Ascending aorta (tissue), 2 donors: ENCODE measurements at places on chromosomes 1 and 21. TPM values are rescaled to one million over a fixed set of nuclear protein-coding genes. Genes with fewer than 3 reads are reported as not detected.

GRCh38 chr21:41802198-41802584 is 35.3 kb upstream of the RIPK4 start:
- no peak for DNase-seq

- DNase-seq = no peak
Measured at GRCh38 chr1:235972311-235972689, 92.6 kb downstream of the NID1 start.

- no peak for DNase-seq
Measured at GRCh38 chr1:85047144-85047471, 1.2 kb downstream of the MCOLN3 start.

DNA sequence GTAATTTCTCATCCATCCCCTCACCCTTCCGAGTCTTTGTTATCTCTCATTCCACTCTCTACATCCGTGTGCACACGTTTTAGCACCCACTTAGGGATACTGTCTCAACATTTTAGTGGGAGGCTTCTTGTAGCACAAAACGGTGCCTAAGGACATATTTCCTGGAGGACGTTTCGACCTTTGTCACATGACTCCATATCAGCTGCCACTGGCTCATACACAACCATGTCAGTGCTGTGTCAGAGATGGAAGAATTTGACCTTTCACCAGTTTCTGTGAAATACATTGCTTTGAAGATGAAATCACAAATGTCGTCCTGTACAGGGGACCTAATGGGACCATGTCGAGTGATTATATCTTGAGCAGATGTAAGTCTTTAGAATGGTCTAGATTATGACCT is 15.6 kb downstream of the B3GALT5 start:
- no peak for DNase-seq

DNA sequence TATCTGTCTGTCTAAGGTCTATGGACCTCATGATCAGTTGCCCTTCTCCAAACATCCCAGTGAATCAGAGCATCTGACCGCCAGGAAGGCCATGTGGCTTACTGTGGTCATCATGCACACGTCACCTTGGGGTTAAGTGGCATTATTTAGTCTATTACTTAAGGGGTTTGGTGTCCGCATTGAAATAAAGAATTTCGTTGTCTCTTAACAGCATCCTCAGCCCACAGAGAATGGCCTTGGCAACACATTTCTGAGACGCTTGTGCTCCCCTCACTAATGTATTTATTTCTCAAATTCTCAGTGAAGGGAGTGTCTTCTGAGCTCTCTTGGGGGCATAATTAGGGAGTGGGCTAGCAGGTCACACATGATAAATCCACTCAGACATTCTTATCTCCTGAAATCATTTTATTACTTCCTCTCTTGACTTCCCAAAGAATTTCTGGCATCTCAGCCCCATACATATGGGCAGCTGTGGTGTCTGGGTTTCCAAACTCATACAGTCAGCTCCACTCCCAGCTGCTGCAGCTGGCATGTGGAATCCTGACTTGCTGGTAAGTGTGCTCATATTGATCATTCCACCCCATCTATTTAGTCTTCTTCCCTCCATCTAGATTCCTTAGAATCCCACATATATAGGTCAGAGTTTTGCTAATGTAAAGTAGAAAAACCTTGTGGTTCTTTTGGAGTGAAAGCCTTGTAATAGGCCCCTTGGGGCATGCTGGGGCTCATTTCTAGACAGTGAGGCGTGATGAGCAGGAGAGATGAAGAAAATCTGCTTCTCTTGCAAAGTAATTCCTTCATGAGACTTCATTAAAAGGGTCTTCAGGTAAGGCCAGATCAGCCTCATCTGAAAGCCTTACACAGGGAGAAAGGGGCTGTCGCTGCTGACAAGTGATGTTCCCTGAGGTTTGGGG is 110.5 kb downstream of the HHAT start:
- DNase-seq = no peak

DNA sequence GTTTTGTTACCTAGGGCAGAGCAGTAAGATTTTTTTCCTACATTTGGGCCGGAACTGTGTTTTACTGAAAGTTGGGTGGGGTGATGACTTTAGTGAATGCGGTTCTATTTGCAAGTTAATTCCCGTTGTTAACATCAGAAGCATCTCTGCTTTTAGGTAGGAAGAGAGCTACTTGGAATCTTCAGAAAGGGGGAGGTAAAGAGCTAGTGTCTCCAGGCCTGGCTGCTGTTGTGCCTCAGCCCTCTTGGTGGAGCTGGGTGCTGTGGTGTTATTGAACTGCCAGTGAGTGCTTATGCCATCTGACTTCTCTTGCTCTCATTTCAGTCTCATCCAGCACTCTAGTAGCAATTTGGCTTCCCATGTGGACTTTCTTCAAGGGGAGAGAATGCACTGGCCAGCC is 3.4 kb downstream of the KDM4A start:
- DNase-seq = no peak

GRCh38 chr1:232162001-232162400 is 467.9 kb downstream of the SIPA1L2 start:
- DNase-seq = no peak

DNA sequence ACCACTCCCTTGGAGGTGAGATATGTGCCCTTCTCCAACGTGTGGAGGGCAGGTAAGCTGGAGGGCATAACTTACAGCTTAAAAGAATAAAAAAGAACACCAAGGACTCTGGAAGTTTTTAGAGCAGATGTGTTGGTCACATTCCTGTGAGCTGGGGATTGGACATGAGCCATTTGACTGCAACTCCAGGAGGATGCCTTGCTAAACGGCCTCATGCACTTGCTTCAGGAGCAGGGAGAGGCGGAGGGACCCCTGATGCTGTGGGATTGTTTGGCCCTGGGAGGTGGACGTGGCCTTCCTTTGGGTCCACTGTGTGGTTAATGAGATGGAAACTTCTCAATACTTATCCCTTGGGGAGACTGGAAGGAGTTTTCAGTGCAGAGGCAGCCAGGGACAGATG is 185.6 kb downstream of the RHOU start:
- DNase-seq = no peak

DNA sequence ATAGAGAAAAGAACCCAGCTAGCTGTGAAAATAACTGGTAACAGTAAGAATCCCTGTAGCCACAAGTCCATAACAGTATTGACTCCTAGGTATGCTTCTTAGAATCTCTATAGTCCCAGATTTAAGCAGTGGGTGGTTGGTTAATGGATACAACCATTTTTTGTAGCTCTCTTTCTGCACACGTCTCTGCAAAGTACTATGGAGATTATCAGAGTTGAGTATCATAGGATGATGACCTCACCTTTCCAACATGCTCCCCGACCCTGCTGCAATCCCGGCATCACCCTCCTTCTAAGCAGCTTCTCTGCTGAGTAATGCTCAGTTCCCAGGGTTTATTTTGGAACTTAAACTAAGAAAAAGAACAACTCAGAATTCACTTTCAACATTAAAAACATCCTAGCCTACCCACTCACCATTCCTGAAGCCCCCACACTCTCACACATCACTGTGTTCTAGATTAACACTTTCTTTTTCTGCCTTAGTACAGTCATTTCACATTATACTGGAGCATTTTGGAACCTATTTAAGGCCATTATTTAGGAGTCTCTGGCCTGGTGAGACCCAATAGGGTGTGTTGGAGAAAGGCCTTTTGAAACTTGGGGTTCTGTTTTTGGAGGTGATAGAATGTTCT is 2.7 kb downstream of the MLLT11 start:
- no peak for DNase-seq

GRCh38 chr1:156152628-156153027 is 757 bp upstream of the SEMA4A start:
- DNase-seq = no peak

DNA sequence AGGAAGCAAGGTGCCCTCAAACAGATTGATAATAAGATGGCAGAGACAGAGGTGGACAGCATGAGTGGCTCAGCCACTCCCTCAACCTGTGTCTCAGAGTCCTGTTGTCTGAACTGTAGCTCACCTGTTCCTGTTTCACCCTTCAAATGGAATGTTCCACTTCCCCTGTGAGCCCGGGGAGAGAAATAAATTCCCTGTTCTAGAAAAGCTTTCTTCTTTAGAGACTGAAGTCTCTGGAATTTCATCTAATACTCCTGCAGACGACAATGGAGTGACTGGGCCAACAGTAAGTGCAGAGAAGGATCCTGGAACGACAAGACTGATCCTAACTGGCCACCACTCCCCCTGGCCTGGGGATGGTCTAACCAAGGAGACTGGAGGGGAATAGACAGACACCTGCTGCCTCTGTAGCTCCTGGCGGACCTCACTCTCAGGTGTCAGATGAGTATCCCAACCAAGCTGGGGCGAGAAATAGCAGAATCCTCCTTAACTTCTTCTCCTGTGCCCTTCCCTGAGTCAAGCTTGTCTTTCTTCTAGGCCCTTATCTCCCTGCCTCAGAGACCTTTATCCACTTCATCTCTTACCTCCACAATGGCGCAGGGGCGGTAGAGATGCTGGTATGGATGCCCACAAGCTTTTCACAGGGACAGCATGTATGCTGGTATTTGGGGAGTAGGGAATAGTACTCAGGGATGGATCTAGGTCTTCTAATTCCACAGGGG is 45.4 kb downstream of the PLEKHA6 start:
- DNase-seq = no peak

- DNase-seq = no peak
Measured at GRCh38 chr1:161838885-161839284, 72.8 kb downstream of the ATF6 start.

DNA sequence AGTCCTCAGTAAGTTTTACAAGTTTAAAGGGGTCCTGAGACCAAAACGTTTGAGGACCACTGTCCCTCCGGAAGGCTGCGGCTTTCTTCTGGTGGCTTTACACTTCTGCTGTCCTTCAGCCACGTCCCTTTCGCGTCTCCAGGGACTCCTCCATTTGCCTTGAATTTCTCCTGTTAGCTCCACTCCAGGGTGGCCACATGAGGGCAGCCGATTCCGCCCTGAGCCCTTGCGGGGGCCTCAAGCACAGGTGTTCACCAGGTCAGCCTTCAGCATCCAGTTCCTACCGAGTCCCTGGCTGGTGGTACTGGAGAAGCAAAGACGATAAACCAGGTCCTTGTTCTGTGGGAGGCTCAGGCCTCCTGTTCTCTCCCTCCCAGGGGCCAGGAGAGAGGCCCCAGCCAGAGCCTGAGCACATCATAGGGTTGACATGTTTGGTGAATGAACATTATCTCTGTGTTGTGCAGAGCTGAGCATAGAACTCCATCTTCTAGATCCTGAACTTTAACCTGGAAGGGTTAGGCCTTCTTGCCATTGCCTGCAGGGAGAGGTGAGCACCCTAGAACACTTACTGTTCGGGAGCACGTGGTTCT is 27.4 kb upstream of the COQ8A start:
- DNase-seq = no peak

GRCh38 chr1:196209983-196210382 is 398.3 kb downstream of the KCNT2 start:
- no peak for DNase-seq

- no peak for DNase-seq
Measured at GRCh38 chr1:30965924-30966599, 57.5 kb upstream of the SDC3 start.

DNA sequence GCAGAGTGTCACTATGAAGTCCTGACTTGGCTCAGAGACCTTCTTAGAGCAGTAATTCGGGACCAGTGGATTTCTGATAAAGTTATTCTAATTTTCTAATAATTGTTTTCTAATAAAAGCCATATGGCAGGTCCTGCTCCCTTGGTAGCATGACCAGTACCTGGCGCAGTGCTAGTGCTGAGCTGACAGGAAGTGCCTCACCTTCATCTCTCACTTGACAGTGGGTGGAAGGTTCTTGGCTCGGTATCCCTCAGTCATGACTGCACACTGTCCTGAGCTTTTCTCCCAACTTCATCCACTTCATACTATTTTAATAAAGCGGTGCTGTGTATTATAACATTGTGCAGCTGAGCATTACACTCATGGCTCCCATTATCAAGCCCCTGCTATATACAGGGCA is 14.1 kb downstream of the VANGL1 start:
- DNase-seq = no peak

DNA sequence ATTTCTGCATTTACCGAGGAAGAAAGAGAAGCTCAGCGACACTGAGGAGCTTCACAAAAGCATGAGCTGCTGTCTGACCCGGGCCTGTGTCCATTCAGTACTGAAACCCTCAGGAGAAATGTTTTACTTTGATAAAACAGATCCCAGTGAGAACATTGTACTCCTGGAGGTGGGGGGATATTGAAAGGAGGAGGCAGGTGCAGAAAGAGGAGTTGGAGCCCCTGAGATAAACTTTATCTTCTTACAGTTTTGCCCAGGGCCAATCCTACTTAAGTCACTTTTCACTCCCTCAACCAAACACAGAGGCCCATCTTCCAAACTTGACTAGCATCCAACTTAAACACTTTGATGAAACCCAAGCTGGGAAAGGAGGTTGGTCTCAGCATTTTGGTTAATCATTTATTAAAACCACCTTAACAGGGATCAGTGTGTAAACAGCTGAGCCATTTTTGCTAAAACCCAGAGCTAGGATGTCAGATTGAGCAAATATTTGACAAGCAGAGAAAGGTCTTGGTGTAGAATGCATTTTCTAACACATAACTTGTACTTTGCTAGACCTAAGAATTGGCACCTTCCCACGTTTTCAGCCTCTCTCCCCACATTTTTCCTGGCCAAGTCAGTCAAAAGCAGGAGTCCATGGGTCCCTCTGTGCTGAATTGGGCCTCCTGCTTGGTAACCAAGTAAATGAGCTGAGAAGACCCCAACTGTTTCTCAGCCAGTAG is 32.5 kb upstream of the SARS1 start:
- no peak for DNase-seq

Gene VASH2
- total RNA-seq = 0.11 TPM

Gene CFHR2
- total RNA-seq = not detected

Gene TRIM58
- 0.53 TPM for total RNA-seq

Gene RIMS3
- total RNA-seq = 43.9 TPM

Gene TMEM234
- total RNA-seq = 4.0 TPM

Gene GJA9
- not detected for total RNA-seq

Gene CR1L
- not detected for total RNA-seq

Gene NT5C1A
- total RNA-seq = not detected

Gene S100A2
- not detected for total RNA-seq

Gene CDK18
- 70.0 TPM for total RNA-seq

Gene ADAMTS5
- total RNA-seq = 27.5 TPM

Gene C1orf35
- 2.4 TPM for total RNA-seq

Gene IFNLR1
- total RNA-seq = 0.32 TPM

Gene ELAPOR1
- not detected for total RNA-seq

Gene FCGR1A
- 28.0 TPM for total RNA-seq

Gene GMEB1
- total RNA-seq = 5.2 TPM

Gene LRRC38
- total RNA-seq = not detected

Gene TAS1R1
- not detected for total RNA-seq

Gene SRGAP2C
- total RNA-seq = 18.6 TPM

Gene WNT2B
- total RNA-seq = 4.8 TPM
